ENCODE measurements at places on chromosomes 5 and 9.
A peak's percentile ranks its signal among the peaks of the same experiment; 100 is the strongest.

DNA sequence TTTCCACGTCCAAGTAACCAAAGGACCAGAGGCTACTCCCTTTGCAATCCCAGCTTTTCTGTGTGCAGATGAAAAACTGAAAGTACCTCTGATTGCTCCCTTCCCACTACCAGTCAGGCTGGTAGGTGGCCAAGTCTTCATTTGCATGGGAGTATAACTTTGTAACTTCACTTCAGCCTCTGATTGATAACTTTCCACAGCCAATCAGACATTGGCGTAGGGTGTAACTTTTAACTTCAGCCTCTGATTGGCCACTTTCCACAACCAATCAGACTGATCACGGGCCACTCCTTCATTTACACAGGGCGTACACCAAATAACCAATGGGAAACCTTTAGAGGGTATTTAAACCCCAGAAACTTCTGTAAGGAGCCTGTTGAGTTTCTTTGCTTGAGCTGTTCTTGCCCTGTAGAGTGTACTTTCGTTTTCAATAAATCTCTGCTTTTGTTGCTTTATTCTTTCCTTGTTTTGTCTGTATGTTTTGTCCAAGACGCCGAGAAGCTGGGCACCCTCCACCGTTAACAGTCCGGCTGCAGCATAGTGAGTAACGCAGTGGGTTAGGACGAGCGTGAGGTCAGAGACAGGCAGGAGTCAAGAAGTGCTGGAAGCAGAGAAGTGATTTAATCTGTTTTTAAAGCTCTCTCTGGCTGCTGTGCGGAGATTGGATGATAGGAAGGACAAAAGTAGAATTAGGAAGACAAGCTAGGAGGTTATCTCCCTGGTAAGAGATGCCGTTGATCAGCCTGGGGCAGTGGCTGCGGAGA, 3.5 kb upstream of the EXOSC2 start:
- DNase-seq, result peak; percentile 89

DNA sequence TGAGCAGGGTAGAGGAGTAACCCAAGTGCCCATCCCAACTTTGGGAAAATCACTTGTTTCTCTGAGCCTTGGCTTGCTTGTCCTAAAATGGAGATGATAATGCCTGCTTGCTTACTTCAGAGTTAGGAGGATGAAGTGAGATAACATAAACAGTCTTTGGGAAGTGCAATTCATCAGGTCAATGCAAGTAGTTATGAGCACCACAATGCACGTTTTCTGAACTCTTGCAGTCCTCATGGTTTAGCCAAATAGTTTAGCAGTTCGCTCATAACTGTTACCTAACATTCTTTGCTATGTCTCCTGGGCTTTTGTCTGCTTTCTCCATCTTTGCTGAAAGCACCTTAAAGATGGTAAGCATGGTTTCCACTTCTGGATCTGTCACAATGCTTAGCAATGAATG, 270.0 kb downstream of the ADAMTSL1 start:
- DNase-seq, result no peak

GRCh38 chr5:110623874-110624273, 102.6 kb downstream of the TMEM232 start:
- DNase-seq, result no peak

DNA sequence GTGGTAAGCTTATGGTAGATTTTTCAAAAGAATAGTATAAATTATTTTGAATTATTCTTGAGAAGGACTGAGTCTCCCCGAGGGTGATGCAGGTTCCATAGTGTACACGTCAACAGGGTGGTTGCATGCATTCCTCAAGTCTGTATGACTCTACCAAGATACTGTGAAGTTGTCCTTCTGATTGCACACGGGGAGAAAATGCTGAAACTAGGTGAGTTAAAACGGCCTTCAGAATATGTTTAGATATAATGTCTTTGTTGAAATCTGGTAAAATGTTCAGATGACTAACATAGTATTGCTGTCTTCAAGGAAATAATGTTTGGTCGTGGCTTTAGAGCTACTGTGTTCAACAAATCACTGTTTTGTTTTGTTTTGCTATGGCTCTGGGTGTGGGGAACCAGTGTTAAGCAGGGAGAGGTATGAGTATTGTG, 22.4 kb upstream of the TNFAIP8 start:
- DNase-seq, result no peak

DNA sequence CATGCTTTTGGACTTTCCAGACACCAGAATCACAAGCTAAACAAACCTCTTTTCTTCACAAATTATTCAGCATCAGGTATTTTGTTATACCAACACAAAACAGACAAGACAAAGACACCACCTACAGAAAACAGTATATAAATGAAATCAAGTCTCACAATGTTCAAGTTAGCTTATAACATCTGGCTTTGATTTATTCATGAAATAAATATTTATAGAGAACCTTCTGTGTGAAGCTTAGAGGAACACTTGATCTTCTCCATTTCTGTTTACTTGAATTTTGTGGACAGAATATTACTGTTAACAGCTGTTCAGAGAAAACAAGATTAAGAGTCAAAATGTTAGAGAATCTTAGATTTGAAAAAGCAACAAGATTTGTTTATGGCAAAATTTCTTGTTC, 137.4 kb upstream of the PRR16 start:
- no peak for DNase-seq

Measured in NCI-H1048 (cell line).